Fibroblast of skin of right biceps (primary cell): ENCODE measurements at places on chromosomes 7 and 10.

GRCh38 chr10:20494474-20494873 lies 402.6 kb downstream of the NEBL start:
- peak; percentile 29 for DNase-seq

DNA sequence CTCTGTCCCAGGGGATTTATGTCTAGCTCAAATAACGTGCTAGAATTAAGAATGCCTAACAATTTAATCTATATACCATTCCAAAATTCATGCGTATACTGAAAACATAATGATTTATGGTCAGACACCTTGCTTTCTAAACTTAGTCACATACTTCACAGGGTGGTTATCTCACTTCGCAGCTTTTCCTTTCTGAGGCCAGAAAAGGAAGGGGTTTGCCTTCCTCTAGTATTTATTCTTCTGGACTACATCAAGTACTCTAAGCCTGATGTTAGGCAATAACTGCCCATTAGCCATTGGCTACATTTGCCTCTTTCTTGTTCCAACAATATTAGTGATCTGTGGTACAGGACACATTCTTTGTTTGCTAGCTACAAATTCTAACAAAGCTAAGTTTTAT lies 72.6 kb upstream of the FHIP2A start:
- DNase-seq = no peak

DNA sequence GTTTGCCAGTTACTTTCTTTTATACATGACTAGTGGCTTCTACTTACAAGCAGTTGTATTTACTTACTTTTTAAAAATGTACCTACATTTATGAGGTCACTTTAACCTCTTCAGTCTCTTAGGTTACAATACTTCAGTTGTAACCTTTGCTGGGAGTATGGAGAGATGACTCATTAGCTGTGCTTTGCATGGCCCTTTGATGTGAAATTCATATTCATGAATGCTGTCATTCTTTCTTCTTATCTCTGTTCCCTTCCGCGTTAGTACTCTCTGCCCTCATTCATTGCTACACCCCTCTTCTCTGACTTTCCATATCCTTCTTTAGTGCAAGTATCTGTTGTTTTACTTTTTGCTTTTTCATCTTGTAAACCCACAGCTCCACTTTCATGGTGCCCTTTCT lies 164.3 kb downstream of the BMPER start:
- DNase-seq = peak; percentile 27

DNA sequence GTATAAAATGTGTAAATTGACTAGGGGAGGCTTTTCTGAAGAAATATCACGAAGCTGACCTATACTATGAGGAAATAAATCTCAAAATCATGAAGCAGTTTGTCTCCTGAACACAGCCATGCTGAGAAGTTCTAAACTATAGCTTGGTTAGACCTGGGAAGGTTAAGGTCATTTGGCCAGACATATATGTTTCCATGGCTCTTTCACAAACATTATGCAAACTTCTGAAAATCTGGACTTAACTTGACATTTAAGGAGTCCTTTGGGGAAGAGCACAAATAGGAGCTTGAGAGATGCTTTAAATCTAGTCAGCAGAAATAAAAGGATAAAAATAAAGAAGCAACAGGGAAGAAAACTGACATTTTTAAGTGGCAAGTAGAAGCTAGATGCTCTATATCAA lies 115.9 kb upstream of the MEOX2 start:
- no peak for DNase-seq

DNA sequence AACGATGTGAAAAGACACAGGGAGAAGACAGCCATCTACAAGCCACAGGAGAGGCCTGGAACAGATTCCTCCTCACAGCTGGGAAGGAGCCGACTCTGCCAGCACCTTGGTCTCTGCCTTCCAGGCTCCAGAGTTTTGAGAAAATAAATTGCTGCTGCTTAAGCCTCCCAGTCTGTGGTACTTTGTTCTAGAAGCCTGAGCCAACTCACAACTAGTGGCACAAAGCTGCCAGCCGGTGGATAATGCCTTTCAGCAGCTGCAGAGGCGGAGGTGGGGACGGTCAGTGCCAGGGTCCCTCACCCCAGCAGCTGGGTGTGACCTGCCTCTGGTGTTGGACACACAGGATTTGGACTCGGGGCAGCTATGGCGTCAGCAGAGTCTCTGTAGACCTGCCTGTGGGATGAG lies 255.4 kb upstream of the PITRM1 start:
- DNase-seq = no peak

DNA sequence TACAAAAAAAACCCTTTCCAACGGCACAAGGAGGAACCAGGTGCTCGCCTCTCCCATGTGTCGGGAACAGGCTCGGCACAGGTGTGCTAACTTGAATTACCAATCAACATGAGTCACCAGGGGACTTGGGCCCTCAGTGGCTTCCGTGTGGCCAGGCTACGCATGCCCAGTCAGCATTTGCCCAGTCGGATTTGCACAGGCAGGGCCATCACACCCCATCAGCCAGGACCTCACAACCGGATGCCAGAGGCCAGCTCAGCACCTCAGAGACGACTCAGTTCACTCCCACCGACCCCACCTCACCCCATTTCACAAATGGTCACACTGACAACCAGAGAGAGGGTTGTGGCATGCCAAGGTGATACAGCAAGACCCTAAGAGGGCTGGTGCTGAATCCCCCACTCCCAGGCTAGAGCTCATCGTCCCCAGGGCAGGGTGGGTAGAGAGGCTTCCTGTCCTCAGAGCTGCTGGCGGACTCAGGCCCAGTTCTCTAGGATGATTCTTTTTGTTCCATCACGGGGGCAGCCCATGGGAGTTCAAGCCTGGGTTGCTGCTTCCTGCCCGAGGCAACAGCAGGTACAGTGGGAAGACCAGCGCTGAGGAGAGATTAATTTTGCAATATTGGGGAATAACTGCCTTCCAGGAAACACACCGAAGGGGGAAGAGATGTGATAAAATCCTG lies 13.6 kb downstream of the ANXA11 start:
- DNase-seq = no peak

DNA sequence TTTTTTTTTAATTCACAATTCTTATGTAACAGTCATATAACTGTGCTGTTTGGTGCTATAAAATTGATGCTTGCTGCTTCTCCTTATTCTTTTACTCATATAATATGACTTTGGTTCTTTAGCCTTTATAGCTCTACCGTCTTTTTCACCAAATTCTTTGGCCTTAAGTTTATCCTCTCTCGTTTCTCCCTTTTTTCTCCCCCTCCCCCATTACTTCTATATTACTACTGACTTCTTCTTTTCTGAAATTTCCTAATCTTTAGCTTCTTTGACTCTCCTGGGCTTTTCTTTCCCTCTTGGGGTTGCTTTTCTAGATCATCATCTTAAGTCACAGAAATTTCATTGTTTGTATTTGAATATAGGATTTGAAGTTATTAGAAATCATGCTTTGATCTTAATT lies 3.8 kb downstream of the BCCIP start:
- DNase-seq = no peak

DNA sequence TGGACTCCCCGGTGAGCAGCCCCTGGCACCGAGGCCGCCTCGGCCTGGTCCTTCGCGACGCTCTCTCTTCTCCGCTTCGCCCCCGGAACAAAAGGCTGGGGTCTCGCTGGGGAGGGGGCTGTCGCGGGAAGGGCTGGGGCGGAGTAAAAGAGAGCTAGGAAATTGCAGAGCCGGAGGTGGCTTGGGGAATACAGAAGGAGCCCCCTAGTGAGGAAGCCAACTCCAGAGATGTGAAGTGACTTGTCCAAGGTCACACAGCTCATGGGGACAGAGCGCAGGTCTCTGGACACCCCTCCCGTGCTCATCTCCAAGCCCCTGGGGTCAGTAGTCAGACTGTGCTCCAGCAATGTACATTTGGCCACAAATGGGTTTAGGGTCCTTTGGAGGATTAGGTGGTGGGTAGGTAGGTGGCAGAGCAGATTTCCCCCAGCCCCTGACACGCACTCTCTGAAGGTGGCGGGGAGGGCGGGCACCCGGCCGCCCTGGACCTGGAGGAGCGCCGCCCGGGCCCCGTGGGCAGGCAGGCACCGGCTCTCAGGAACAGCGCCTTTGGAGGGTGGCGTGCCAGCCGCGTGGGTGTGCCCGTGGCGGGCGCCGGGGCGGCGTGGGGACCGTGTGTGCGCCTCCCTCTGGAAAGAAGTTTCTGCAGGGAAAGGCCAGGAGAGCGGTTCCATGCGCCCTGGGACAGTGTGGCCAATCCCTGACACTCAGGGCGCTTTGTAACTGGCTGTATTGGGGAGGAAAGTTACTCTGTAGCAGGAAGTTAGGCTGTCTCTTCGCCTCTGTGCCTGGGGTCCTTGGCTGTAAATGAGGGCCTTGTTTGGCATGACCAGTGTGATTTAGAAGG lies 910 bp downstream of the WIPF3 start:
- no peak for DNase-seq

- DNase-seq = peak; percentile 60
These were observed 46.6 kb downstream of the PWWP2B start for GRCh38 chr10:132443605-132443982.

- no peak for DNase-seq
These were observed 1.5 kb downstream of the PLEKHA8 start for GRCh38 chr7:30029696-30030095.

GRCh38 chr10:124225029-124225466 lies 131.7 kb upstream of the CHST15 start:
- DNase-seq = no peak

DNA sequence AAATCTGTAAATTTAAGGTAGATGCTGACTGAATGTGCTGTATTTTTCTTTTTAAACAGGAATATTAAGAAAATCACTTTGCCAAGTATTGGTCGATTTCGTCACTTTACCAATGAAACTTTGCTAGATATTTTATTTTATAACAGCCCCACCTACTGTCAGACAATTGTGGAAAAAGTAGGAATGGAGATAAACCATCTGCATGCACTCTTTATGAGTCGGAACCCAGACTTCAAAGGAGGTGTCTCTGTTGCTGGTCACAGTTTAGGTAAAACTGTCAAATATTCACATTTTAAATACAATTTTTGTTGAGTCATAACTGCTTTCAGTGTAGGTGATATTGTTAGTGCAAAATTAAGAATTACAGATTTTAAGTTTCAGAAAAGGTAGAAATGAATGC lies 25.2 kb downstream of the SEC23IP start:
- DNase-seq = peak; percentile 12

GRCh38 chr10:42877496-42878030 lies 95.0 kb downstream of the BMS1 start:
- no peak for DNase-seq

- no peak for DNase-seq
These were observed 77.0 kb downstream of the ZNF277 start for GRCh38 chr7:112283382-112283910.

GRCh38 chr10:61338146-61338545 lies 115.0 kb downstream of the TMEM26 start:
- DNase-seq = peak; percentile 46
